Amygdala (tissue), 56 donors: ENCODE measurements at places on chromosomes 1 and 21.

DNA sequence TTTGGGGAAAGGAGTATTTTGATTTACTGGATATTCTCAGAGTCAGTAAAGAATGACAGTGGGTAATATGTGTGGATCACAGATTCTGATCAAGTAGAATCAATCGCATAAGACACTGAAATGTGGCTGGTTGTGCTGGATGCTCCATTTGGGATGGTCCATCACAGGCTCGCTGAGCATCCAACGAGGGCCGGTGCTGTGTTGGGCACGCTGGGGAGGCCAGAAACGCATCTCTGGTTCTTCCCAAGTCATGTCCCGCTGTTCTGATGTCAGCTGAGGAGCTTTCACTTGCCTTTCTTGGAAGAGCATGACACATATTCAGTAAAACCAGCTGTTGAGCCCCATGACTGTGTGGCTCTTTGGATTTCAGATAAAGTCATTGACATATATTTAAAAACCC, 72.0 kb downstream of the UMODL1 start:
- no peak for DNase-seq

GRCh38 chr21:23811805-23812204, 1795.5 kb downstream of the MRPL39 start:
- DNase-seq, result no peak

GRCh38 chr1:229066591-229066990, 204.3 kb upstream of the RAB4A start:
- no peak for DNase-seq

- DNase-seq, result no peak
Measured at GRCh38 chr21:26080211-26080610, 90.4 kb downstream of the APP start.

GRCh38 chr1:37606481-37607263, 10.9 kb upstream of the GNL2 start:
- no peak for DNase-seq

- no peak for DNase-seq
Measured at GRCh38 chr1:196738730-196739129, 35.9 kb upstream of the CFHR3 start.

GRCh38 chr21:32270748-32271147, 8.1 kb downstream of the MIS18A start:
- DNase-seq, result no peak

- no peak for DNase-seq
Measured at GRCh38 chr1:58460469-58460868, 86.1 kb downstream of the OMA1 start.

- no peak for DNase-seq
Measured at GRCh38 chr1:151831605-151832004, at the start of gene RORC. Gene RORC (minus strand): TSS chr1:151831802. CDS start chr1:151831764, 38 bp downstream.

GRCh38 chr1:101013776-101014175, 11.8 kb downstream of the DPH5 start:
- no peak for DNase-seq

GRCh38 chr21:36431252-36431651, 46.1 kb downstream of the CHAF1B start:
- DNase-seq, result no peak

GRCh38 chr21:43280949-43281633, 112.3 kb downstream of the CRYAA start:
- DNase-seq, result no peak

GRCh38 chr21:44286086-44286715, 525 bp downstream of the AIRE start:
- no peak for DNase-seq

DNA sequence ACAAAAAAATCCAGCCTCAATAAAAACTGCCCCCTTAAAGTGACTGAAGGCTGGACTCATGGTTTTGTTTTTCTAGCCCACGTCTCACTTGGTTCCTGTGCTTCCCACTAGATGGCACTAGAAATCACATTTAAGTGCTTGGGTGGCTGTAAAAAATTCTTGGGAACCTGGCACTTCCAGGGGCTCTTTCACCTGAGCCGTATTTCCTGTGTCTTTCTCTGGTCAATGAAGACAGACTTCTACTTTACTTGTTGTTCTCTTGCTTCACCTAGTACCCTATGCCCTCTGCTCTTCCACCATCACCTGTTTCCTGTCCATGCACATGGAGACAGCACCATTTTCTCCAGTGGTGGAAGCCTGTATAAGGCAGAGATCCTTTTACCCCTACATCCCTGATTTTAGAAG, 20.0 kb downstream of the METTL13 start:
- peak; percentile 37 for DNase-seq

DNA sequence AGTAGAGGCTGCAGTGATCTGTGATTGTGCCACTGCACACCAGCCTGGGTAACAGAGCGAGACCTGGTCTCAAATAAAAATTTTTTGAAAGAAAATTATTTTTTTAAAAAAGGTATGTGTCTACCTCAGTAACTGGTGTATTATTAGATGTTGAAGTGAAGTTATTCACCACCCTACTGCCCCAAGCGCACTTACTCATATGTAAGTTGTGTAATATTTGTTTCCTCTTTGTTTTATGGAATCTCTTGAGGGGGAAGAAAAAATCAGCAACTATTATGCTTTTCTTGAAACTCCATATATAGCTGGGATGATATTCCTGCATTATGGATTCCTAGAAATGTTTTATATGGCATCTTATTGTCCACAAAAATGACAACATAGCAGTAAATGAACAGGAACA, 21.3 kb downstream of the RBM15 start:
- DNase-seq, result no peak

- DNase-seq, result no peak
Measured at GRCh38 chr1:25572708-25573590, 29.5 kb downstream of the LDLRAP1 start.
